ENCODE measurements at places on chromosomes 5 and 9. TPM values are rescaled to one million over a fixed set of nuclear protein-coding genes. Genes with fewer than 3 reads are reported as not detected.

GRCh38 chr5:97006454-97007060, 70.7 kb downstream of the LNPEP start:
- H3K36me3 ChIP-seq: peaks cover 10% of the 10 kb centered on the region
- H3K4me1 ChIP-seq: no peaks in the 10 kb centered on the region
- no peaks in the 10 kb centered on the region for H3K27me3 ChIP-seq
- no peak for DNase-seq

DNA sequence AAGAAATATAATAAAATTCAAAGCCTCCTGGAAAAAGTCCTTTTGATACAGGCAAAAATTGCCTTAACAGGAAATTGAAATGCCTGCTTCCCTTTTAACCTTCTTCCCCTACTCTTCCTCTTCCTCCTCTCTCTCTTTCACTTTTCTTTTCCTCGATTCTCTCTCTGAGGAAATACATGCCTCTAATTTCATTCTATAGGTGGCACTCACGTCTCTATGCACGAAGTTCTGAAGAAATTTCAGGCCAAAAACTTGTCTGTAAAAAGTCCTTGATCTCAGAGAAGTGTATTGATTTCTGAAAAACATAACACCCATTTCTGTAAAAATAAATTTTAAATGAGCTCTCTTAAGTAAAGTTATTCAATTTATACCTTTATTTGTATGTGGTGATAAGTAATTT, 371.7 kb upstream of the IRX4 start:
- H3K27ac ChIP-seq: no peak overlapping the region
- peaks cover 3% of the 10 kb centered on the region for H3K27me3 ChIP-seq
- H3K4me3 ChIP-seq: no peak overlapping the region
- no peaks in the 10 kb centered on the region for H3K4me1 ChIP-seq
- no peak for DNase-seq

DNA sequence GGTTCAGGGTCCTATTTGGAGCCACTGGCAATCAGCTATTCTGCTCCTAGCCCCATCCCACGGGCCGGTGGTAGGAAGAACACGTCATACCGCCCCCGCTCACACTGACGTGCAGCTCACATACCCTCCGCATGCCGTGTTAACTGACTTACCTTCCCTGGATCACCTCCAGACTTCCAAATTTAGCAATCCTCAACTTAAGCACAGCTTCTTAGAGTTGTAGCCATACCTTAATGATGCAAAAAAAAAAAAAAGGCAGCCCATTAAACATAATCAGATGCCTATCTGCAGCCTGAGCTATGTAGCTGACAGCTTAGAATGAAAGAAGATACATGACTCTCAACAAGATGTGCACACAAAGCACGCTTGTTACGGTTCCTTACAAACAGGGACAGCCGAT, 93.0 kb downstream of the IRX2 start:
- H3K27me3 ChIP-seq: peaks cover 2% of the 10 kb centered on the region
- H3K36me3 ChIP-seq: no peaks in the 10 kb centered on the region
- no peak overlapping the region for H3K4me3 ChIP-seq

DNA sequence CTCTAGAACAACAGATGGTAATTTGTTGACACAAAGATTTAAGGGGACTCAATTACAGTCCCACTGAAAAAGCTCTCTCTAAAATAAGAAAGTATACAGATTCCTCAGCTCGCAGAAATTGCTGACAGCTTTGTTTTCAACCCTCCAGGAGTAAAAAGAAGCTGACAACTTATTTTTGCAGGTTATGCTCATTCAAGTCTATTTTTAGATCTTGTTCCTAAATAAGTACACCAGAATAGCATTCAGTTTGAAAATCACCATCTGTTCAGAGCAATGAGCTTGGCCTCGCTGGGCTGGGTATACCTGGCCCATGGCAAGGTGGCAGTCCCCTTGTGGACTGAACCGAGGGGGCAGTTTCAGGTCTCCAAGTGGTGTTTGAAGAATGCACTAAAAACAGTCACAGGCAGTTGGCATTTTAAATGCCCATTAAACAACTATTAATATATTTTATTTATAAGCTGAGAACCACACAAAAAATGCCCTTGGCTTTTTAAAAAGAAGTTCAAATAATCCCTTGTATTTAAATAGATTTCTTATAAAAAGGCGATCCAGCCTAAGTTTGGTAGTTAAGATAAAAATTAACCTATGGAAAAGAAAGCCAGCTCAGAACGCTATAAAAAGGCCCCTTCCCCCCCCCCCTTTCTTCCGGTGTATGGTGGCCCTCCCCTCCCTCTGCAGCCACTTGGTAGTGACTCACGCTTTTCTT, 169.2 kb downstream of the AUH start:
- H3K36me3 ChIP-seq: no peaks in the 10 kb centered on the region
- peak overlapping the region; percentile 100 for H3K27ac ChIP-seq
- peak overlapping the region; percentile 56 for H3K4me3 ChIP-seq
- peak; percentile 30 for DNase-seq
- H3K4me1 ChIP-seq: peaks cover 69% of the 10 kb centered on the region

DNA sequence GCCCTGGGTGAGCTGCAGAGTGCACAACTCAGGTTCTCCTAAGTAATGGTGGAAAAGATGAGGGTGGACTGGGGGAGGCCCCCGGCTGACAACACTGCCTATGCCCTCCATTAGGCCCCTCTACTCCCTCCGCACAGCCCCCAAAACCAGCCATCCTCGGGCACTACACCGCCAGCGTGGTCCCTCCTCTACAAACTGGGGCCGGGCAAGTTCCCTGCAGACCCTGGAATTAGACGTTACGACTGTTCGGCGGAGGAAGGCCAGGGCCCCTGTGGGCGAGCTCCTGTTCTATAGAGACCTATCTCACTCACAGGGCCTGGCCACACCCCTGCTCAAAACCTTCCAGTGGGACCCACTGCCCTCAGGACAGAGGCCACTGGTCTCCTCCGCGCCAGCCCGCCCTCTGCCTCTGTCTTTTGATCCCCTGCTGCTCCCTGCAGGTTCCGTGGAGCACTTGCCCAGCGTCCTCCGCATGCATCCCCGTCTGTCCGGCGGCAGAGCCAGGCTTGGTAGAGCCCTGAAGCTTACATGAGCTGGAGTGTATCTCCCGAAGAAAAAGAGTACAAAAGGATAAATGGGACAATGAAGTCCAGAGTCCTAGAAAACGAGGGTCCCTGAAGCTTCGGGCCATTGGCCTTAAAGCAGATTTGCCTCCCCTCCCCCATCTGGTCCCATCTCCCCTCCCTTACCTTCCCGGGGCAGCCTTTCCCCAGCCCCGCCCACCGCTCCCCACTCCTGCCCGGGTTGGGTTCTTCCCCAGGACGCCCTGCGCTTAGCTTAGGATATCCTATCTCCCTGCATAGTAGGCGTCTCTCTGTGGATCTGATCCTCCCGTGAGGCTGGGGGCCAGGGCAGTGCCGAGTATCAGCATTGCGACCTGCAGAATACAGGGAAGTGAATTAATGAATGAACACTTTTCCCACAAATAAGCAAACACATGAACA, 71.3 kb downstream of the HRH2 start:
- H3K36me3 ChIP-seq: no peaks in the 10 kb centered on the region
- no peak for DNase-seq
- no peak overlapping the region for H3K27ac ChIP-seq
- H3K27me3 ChIP-seq: 0 out of 2 replicates have a peak, but pooled peaks cover 1% of the 10 kb centered on the region
- H3K4me3 ChIP-seq: no peak overlapping the region

DNA sequence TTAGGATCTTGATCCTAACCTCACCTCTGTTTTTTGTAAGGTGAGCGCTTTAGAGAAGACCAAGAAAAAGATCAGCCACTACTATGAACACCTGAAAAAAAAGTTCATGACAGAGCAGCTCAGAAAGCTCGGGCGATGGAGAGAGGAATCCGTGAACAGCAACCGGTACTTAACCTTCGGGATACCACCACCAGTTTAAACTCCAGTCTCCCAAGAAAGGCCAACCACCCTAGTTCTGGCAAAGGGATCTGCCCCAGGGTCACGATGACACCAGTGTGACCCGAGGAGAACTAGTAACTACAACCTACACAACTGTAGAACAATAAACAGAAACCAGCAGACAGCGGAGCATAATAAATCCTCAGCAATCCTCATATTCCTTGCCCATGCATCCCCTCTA, 8.5 kb downstream of the C5orf52 start:
- H3K4me1 ChIP-seq: no peaks in the 10 kb centered on the region
- H3K36me3 ChIP-seq: no peaks in the 10 kb centered on the region
- H3K27me3 ChIP-seq: no peaks in the 10 kb centered on the region
- no peak overlapping the region for H3K4me3 ChIP-seq
- no peak for DNase-seq

DNA sequence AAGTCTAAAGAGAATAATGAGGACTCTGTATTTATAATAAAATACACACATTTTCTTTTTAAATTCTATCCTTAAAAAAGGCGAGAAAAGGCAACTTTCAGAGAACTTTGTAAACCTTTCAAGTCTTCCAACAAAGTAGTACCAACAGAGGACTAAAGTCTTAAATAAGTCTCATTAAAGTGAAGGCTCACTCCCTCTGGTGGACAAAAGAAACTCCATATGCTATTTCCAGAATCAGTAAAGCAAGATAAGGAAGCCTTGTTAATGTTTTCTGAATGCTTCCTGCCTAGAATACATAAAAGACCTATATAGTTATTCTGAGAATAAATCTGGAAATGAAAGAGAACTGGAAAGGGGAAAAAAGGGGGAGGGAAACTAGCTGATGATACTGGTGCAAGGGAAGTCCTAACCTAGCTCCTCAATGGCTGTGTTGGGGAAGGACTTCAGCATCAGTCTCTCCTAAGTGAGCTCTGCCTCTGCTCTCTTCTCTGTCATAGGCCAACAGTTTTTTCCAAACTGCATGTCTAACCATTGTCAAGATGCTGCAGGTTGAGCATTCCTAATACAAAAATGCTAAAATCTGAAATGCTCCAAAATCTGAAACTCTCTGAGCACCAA, 7.2 kb downstream of the HMGCS1 start:
- peaks cover 41% of the 10 kb centered on the region for H3K36me3 ChIP-seq
- H3K4me3 ChIP-seq: no peak overlapping the region
- H3K4me1 ChIP-seq: peaks cover 84% of the 10 kb centered on the region
- H3K27ac ChIP-seq: no peak overlapping the region

- no peak overlapping the region for H3K27ac ChIP-seq
- H3K4me1 ChIP-seq: no peaks in the 10 kb centered on the region
- no peaks in the 10 kb centered on the region for H3K27me3 ChIP-seq
- H3K4me3 ChIP-seq: no peak overlapping the region
- DNase-seq: no peak
Observed at GRCh38 chr9:87263291-87263690, 234.4 kb upstream of the DAPK1 start.

- peaks cover 11% of the 10 kb centered on the region for H3K4me1 ChIP-seq
- H3K4me3 ChIP-seq: no peak overlapping the region
- DNase-seq: no peak
- no peak overlapping the region for H3K27ac ChIP-seq
- no peaks in the 10 kb centered on the region for H3K36me3 ChIP-seq
- H3K27me3 ChIP-seq: no peaks in the 10 kb centered on the region
Observed at GRCh38 chr5:121967187-121967586, 5.4 kb downstream of the SRFBP1 start.

ANKRD20A1 gene
- total RNA-seq: not detected

DNA sequence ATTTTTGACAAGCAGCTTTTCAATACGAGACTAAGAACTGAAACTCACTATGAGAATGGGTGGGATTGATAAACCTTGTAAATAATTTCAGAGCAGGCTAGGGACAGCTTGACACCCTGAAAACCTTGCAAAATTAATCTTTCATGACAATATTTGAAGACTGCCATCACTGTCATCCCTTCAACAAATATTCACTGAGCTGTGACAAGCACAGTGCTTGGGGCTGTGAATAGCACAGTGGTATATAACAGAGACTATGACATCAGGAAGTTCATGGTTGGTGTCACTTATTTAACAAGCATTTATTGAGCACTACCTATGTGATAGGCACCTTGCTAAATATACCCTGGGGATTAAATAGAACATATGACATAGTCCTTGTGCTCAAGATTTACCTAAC, 741.0 kb upstream of the RIOK2 start:
- H3K27me3 ChIP-seq: no peaks in the 10 kb centered on the region
- H3K36me3 ChIP-seq: no peaks in the 10 kb centered on the region
- no peak overlapping the region for H3K4me3 ChIP-seq
- no peak overlapping the region for H3K27ac ChIP-seq
- DNase-seq: no peak
- no peaks in the 10 kb centered on the region for H3K4me1 ChIP-seq

DNA sequence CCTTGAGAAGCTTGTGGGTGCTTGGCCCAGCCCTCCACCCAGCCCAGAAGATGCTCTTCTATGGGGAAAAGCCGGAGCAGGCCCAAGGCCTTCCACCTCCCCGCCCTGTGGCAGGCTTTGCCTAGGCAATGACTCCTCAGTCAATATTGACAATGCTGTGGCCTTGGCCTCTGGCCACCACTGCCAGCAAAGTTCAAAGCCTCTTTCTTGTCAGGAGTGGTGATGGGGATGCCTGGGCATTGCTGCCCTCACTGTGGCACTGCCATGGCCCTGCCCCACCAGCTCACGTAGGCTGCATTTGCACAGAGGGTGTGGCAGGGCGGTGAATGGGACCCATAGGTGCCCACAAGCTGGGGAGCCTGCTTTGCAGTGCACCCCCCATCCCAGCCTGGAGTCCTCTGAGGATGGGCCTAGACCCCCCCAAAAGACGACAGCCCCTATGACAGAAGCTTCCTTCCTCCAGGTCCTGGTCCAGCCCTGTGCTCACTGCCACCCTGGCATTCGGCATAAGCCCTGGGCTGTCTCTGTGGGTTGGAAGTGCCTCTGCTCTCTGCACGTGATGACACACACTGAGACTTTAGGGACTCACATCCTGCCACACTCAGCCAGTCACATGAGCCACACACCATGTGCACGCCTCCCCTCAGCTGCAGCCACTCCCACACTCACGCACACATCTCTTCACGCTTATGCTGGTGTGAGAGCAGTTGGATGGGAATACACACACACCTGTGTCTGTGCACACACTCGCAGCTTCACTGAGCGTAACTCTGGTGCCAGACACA, 31.1 kb downstream of the MORN5 start:
- H3K27ac ChIP-seq: no peak overlapping the region
- no peaks in the 10 kb centered on the region for H3K36me3 ChIP-seq
- H3K4me3 ChIP-seq: no peak overlapping the region
- DNase-seq: peak; percentile 52

- DNase-seq: no peak
- H3K4me1 ChIP-seq: no peaks in the 10 kb centered on the region
- H3K36me3 ChIP-seq: no peaks in the 10 kb centered on the region
- no peak overlapping the region for H3K4me3 ChIP-seq
- H3K27me3 ChIP-seq: no peaks in the 10 kb centered on the region
Observed at GRCh38 chr9:21904371-21904770, 89.8 kb downstream of the CDKN2A start.

- peaks cover 26% of the 10 kb centered on the region for H3K4me1 ChIP-seq
- H3K4me3 ChIP-seq: no peak overlapping the region
- no peak overlapping the region for H3K27ac ChIP-seq
- DNase-seq: no peak
- H3K36me3 ChIP-seq: no peaks in the 10 kb centered on the region
Observed at GRCh38 chr5:56683281-56683680, 132.1 kb upstream of the MAP3K1 start.

CEL gene
- total RNA-seq: 1.5 TPM
